CD4-positive, alpha-beta T cell treated with Interleukin-1 beta for 1 hour (primary cell): ENCODE measurements at places on chromosomes 11 and 22.

DNA sequence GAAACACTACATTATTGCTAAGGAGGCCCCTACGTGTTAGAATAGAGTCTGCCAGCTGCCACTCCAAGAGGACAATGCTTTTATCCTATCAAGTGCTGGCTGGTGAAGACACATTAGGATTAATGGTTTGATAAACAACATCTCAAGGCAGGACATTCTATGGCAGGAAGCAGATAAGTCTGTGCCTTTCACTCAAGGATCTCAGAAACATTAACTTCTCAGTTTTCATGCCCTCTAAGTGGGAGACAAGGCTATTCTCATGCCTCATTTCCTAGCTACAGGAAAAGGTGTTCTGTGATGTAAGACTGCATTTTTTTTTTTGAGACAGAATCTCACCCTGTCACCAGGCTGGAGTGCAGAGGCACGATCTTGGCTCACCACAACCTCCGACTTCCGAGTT, 23.5 kb upstream of the TIMP3 start:
- no peak for DNase-seq

- DNase-seq = no peak
These were observed 9.4 kb downstream of the TREH start for GRCh38 chr11:118670063-118670462.

- DNase-seq = no peak
These were observed 377.6 kb downstream of the LARGE1 start for GRCh38 chr22:33542722-33543121.

DNA sequence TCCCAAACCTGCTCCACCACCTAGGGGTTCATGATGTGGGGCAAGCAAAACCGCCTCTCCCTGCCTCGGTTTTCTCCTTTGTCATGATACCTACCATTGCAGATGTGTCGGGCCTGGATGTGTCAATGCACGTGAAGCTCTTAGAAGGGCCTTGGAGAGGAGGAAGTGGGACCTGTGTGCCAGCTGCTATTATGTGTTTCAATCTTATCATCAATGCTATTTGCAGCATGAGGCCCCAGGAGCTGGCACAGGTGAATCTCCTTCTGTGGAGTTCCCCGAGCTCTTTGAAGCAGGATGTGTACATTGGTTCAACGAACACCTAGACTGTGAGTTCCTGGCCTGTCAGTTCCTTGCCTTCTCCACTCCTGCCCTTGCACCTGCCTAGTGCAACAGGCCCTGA, 331.6 kb downstream of the CTTN start:
- no peak for DNase-seq

DNA sequence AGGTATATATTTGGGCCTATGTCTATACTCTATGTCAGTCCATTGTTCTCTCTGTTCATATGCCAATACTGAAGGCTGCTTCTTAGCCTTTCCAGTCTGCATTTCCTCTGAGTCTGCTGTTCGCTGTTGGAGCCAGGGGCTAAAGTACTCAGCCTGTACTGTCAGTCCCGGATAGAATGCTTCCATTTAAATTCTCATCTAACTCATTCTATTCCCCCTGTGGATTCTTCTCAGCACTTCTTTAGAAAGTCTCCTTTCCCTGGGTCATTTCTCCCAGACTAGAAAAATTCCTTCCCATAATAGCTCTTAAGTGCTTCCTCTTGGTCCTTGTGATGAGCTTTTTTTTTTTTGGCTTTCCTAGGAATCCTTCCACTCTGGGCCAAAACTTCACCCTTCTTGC, 293.1 kb downstream of the KIRREL3 start:
- no peak for DNase-seq

DNA sequence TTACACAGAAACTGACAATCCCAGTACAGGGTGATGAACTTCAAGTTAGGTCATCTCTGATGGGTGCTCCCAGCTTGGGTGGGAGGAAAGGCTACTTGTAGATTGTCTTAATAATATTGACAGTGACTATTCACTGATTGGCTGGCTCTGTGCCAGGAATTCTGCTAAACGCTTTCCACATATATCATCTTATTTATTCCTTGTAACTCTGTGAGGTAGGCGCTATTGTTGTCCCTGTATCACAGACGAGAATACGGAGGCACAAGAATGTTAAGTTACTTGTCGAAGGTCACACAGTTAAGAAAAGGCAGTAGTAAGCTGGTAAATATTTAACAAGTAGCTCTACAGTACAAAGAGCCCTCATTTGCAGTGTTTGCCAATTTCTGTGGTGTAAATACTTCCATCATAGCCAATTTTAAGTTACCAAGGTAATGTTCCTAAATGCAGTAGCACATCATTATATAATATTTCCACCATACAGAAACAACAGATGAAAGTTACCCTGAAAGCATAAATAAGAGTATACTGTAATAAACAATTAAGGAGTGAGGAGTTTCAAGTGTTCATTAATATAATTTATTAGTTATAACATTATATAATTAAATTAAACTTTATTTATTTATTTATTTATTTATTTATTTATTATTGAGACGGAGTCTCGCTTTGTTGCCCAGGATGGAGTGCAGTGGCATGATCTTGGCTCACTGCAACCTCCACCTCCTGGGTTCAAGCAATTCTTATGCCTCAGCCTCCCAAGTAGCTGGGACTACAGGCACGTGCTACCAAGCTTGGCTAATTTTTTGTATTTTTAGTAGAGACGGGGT, 11.5 kb upstream of the TIMP3 start:
- no peak for DNase-seq

GRCh38 chr11:636511-637332, at the start of gene DRD4:
Gene DRD4 (plus strand): TSS chr11:637269. CDS start chr11:637305, 36 bp downstream.
- no peak for DNase-seq

DNA sequence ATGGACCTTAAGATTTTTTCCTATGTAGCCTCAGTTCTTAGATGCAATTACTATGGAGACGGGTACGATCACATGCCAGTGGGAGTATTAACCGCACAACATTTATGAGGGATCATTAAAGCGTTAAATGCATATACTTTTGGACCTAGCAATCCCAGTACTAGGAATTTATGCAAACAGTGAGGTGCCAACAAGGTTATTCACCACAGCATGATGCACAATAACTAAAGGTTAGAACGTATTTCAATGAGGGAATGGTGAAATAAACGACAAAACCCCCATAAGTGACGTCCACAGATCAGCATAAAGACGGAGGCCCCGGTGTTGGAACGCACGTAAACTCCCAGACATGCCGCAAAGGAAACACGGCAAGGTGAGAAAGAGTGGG, 539 bp downstream of the SIRT3 start:
- no peak for DNase-seq

DNA sequence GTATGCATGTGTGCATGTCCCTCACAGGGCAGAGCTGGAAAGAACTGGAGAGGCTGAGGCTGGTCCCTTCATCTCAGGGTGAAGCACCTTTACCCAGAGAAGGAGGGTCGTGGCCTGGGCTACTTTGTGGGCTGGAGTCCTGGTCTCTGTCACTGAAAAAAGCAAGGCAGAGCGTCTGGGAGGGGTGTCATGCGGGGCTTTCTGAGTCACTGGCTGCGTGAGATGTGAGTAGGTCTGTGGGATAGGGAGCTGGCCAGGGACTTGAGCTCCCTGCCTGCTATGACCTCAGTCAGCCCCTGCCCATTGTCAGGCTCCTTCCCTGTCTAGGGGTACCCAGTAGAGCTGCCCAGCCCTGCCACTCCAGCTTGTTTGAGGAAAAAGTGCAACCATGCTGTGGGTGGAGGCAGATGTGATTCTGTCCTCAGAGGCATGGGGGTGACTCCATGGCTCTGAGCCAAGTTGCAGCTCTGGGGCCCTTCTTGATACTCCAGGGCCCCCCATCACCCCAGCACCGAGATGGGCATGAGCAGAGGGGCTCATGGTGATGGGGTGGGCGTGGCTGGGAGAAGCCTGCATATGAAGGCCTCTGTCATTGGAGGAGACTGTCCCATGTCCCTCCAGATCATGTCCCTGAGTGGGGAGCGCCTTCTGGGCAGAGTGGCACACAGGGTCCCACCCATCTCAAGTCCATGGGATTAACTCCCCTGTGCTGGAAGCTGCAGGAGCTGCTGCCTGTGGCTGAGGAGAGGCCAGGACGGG, 27.8 kb downstream of the KCNQ1 start:
- no peak for DNase-seq

- DNase-seq = no peak
These were observed 180.6 kb downstream of the ADAMTS15 start for GRCh38 chr11:130629039-130629438.

GRCh38 chr11:119044708-119045107, 12.3 kb downstream of the HYOU1 start:
- DNase-seq = no peak

DNA sequence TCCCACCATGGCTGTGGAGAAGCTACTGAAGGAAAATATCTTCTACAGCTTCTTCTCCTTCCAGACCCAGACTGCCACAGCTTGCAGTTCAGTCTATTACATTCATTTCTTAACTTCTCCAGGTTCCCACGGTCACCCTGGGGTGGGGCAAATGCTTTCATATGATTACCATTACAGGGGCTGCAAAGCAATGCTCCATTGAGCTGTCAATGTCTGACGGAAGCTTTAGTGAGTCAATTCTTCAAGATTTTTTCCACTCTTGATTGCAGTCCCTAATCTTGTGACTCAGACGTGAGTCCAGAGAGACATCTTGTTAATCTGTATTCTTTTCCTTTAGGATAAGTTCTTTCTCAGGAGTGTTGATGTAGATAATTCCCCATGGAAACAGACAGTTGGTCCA, 233.4 kb upstream of the DDI1 start:
- no peak for DNase-seq

- no peak for DNase-seq
These were observed 259.7 kb upstream of the PLET1 start for GRCh38 chr11:112520354-112520753.

DNA sequence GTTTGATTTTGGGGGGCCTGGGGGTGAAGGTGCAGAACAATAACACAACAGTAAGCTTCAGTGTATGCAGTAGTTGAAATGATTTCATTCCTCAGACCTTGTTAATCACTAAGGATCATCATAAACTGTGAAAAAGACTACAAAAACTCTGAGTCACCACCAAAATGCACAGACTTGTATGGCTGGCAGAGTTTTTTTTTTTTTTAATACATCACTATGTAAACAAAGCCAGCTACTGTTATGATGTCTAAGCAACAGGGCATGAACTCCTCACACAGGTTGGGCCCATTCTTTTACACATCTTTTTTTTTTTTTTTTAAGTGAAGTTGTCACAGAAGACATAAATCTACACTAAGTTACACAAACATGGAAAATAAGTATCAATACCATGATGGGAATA, 311.9 kb downstream of the GUCY1A2 start:
- no peak for DNase-seq

DNA sequence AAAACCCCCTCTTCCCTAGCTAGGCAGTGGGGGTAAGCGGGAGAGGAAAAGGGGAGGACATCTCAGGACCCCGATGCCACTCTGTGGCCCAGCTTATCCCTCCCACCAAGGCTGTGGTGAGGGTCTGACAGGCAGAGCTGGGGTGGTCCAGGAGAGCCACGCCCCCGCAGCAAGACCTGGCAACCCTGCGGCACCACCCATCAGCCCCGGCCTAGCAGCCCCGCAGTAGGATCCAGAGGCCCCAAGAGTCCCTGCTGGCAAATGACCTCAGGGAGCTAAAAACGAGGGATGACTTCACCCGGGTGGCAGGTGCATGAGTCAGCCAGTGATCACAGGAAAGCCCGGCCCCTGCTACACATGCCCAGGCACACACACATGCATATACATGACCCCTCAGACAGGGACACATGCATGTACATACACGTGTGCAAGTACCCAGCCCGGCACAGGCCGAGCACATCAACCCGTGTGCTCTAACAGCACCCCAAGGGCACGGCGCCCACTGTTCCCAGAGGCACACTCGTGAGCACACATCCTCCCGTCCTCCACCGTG, 32.3 kb downstream of the ARVCF start:
- DNase-seq = no peak

DNA sequence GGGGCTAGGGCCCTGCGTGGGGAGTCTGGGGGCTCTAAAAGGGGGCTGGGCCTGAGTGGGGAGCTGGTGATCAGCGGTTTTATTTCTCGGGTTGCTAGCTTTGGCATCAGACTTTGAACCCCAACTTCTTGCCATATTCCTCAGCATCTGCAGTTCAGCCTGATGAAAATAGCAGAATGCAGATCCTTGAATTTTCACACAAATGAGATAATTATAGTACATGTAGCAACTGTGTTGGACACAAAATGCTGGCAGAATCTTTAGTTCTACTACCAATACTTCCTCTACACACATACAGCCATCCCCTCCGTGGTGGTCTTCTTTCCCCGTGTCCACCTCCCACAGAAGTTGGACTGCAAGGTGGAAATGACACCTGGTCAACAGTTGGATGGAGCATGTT, 1.5 kb downstream of the ZC3H7B start:
- no peak for DNase-seq

DNA sequence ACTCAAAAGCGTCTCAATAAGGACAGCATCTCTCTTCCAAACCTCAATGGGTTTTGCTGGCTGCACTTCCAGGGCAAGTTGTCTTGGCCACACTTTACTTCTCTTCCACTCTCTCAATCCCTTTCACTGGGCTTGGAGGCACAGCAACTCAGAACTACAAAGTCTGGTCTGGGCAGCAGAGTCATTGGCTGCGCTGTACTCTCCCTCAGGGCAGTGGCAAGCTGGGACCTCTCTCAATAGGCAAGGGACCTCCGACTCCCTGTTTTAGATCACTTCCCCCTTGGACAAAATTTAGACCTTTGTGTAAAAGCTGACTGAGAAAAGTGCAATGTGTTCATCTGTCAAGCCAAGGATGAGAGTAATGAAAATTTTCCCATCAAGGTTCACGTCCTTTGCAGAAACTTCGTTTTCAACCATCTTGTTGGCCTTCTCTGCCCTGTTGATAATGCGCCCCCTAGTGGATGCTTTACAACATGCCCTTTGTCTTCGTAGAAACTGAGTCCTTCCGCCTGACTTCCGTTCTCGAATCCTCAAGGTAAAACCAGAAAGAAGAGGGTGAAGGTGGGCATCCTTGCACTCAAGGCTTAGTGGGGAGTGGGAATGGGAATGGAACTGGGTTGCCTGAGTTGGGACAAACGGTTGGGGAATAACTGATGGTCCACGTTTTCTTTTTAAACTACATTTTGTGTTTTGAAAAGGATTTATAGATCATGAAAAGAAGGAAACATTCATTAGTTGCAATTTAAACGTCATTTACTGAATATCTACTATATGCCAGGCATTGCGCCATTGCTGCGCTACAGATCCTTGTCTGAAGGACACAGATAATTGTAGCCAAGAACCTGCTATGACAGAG, 99.1 kb downstream of the CD44 start:
- peak; percentile 74 for DNase-seq

DNA sequence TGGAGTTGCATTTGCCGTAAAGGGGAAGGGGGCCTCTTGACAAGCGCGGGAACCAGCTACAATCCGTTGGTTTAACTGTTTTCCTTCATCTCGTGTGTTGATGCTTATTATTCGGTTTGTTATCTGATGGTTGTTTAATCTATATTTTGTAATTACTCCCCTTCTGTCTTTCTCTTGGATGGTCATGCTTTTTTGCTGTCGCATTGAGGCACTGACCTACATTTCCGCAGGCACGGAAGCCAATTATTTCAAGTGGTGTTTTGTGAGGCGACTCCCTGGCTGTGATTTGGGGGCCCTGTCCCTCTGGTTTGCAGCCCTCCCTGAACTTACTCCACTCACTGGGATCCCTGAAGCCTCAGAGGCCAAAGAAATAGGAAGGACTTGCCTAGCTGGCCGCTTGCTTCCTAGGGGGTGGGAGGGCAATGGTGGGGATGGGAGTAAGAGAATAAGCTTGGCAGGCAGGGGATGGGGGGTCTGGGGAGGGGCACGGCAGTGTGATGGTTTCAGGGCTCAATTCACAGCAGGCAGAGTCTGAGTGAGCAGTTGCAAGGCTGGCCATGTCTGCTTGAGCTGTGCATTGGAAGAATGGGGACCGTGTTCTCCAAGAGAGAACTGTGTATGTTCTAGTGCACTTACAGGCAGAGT, 165.8 kb upstream of the B3GAT1 start:
- no peak for DNase-seq
